ENCODE measurements at places on chromosomes 3 and 15.

- peak; percentile 76 for DNase-seq
These were observed 24.6 kb upstream of the LRRFIP2 start for GRCh38 chr3:37198996-37199395.

DNA sequence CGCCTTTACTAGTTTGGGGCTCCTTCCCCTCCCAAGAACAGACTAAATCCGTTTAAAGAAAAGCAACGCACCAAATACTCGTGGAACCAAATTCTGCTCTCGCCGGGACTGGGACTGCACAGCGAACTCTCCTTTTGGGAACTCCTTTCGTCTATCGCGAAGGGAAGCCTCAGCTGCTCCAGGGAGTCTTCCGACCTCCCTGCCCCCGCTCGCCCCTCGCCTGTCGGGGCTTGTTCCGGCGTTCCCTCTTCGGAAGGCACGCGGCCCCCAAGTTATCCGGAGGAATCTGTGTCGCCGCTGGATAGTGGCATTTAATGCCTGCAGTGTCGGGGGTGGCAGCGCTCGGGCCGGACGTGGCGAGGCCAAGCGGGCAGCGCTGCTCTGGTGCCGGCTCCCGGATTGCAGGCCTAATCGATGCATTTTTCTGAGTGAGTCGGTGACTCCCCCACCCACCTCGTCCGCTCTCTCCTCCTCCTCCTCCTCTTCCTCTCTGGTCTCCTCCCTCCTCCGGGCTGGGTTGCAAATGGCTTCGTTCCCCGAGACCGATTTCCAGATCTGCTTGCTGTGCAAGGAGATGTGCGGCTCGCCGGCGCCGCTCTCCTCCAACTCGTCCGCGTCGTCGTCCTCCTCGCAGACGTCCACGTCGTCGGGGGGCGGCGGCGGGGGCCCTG lies at the start of gene TRIM71:
TRIM71 (plus strand) TSS at position 440 of the 671 bp plus-strand sequence; CDS start at position 524, 84 bp downstream.
- DNase-seq, result no peak

GRCh38 chr3:8800016-8800415 lies 30.6 kb upstream of the OXTR start:
- no peak for DNase-seq

- DNase-seq, result no peak
These were observed 108.2 kb downstream of the TP63 start for GRCh38 chr3:189739378-189739777.

DNA sequence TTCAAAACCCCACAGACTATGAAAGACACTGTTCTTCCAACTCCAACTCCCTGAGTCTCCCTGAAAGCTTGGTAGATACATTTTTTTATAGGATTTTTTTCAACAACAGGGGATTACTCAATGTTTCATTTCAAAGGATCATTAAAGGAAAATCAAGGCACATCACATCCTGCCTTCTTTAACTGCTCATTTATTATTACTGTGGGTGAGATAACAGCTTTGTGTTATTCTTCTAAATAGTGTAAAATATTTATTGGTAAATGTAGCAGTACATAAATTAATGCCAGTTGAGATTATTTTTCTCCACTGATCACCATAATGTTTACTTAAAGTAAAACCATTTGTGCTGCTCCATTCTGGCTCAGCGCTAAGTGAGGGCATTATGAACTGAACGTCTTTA lies 57.2 kb downstream of the AGBL1 start:
- no peak for DNase-seq
